ENCODE measurements at places on chromosomes 5 and 9. TPM values are rescaled to one million over a fixed set of nuclear protein-coding genes. Genes with fewer than 3 reads are reported as not detected.

Gene LCN10
- not detected for total RNA-seq

Gene OCLN
- 4.1 TPM for total RNA-seq

Gene SAXO1
- not detected for total RNA-seq

Gene DNAJB5
- total RNA-seq: 12.9 TPM

Gene DMRT3
- not detected for total RNA-seq

Gene HSD17B4
- 119 TPM for total RNA-seq

Gene FAM163B
- not detected for total RNA-seq

Gene PCSK1
- total RNA-seq: not detected

Gene IL5
- total RNA-seq: not detected

Gene GAPT
- not detected for total RNA-seq

Gene CNTFR
- total RNA-seq: not detected

Gene GABBR2
- total RNA-seq: not detected

Gene LCN9
- not detected for total RNA-seq

Gene ADAMTS13
- 0.65 TPM for total RNA-seq

Gene FOXD4L5
- 0.07 TPM for total RNA-seq

Gene SLCO6A1
- total RNA-seq: not detected

Gene SLC45A2
- total RNA-seq: not detected

Gene CYLC2
- total RNA-seq: not detected

Gene HAVCR2
- total RNA-seq: not detected

Gene OTULINL
- total RNA-seq: 1.8 TPM

Gene ANKRD34B
- not detected for total RNA-seq

Gene PNPLA7
- 0.07 TPM for total RNA-seq

Gene RFK
- 22.4 TPM for total RNA-seq

Gene IFNE
- 1.4 TPM for total RNA-seq

Gene TMED7
- 104 TPM for total RNA-seq

Gene AK8
- 0.14 TPM for total RNA-seq

Gene SPATA31D4
- total RNA-seq: not detected

Gene FLT4
- total RNA-seq: 0.17 TPM

Gene LHX3
- not detected for total RNA-seq
